LoVo (cell line): ENCODE measurements at places on chromosomes 5 and 9.

GRCh38 chr5:76084496-76085242 lies 1.5 kb downstream of the SV2C start:
- DNase-seq = no peak

- DNase-seq = no peak
These were observed 389.2 kb downstream of the MAT2B start for GRCh38 chr5:163894645-163895044.

DNA sequence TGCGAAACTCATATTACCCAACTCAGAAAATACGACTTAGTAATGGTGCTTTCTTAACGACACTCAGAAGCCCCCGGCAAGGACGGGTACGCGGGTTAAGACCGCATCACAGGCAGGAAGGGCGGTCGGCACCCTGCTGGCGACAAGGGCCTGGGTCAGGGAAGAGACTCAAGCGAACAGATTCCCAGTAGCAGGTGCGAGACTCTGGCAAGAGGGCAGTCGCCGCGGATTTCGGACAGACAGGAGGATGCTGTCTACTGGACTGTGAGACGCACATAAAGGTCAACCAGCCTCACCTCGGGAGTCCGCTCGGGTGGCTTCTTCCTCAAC lies 398 bp downstream of the RAPGEF6 start:
- DNase-seq = peak; percentile 63

DNA sequence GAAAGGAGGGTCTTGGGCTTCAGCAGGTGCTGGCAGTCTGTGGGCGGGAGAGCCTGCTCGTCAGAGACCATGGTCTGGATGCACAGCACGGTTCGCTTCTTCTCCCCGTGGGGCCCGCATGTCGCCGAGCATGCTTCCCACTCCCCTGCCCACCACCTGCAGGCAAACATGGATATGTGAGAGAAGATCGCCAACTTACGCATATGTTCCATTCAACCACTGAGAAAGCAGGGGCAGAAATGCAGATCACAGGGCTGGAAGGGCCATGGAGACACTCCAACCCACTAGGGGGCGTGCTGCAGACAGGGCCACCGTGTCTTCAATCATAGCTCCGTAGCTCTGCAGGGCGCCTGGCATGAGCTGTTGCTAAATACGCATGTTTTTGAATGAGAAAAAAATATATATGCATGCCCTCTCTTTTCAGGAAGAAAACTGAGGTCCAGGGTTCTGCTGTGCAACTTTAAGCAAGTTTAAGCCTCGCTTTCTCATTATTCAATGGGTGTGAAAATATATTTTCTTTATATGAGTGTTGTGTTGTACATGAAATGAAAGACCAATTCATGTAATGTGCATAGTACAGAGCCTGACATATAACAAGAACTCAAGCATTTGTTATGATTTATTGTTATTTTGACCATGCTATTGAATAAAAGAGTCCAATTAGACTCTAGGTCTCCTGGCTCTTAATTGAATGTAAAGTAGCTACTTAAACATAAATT lies 148.0 kb downstream of the TARS1 start:
- DNase-seq = no peak

- DNase-seq = no peak
These were observed 77.5 kb upstream of the CAST start for GRCh38 chr5:96584712-96585111.

GRCh38 chr5:155282503-155283107 lies 269.1 kb downstream of the KIF4B start:
- no peak for DNase-seq

- no peak for DNase-seq
These were observed 371.6 kb upstream of the CCNH start for GRCh38 chr5:87784311-87784710.

DNA sequence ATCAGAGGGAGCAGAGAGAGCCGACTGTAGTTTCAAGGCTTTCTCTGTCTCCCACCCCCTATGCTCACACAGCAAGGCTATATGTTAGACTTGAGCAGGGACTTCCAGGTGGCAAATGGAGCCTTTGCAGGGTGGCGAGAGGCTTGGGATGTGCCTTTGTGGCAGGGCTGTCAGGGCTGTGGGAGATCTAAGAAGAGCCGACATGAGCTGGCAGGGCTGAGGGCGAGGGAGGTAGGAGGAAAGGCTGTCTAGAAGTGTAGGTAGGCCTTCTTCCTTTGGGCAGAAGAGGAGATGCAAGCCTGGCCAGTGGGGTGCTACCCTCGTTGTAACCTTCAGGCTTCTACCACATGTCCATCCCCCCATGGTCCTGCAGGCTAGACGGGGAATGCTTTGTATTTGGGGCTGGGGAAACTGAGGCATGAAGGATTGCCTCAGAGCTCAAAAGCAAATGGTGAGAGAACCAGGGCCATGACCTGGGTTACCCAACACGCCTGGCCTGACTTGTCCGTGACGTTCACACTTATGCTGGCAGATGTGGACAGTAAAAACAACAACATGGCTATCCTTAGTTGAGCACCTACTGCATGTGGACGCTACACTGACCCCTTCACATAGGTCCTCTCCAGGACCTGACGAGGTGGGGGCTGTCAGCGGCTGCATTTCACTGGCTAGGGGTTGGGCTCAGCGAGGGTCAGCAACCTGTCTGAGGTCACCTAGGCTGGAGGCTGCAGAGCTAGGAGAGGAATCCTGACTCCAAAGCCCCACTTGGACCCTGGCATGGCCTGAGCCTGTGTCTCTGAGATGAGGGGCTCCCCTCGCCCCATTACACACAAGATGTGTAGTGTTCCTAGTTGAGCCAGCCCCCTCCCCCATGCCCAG lies 15.3 kb downstream of the CXXC5 start:
- no peak for DNase-seq

DNA sequence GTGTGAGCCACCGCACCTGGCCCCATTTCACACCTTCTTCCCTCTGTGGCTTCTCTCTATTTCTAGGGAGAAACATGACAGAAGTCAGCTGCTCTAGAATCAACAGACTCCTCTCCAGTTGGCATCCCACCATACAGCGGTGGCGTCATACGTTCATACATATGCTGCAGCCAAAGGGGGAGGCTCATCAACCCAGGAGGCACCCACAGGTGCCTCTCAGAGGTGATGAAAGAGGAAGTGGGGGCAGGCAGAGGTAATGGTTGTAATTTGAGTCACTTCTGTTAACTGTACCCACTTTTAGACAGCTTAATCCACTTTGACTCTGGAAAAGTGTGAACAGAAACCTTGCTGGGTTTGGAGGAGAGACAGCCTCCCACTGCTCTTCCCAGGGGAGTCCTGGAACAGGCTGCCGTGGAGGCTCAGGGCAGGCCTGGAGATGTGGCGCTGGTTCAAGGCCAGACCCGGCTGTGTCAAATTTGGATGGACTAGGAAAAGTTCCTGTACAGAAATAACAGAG lies 47.3 kb upstream of the SUB1 start:
- no peak for DNase-seq

DNA sequence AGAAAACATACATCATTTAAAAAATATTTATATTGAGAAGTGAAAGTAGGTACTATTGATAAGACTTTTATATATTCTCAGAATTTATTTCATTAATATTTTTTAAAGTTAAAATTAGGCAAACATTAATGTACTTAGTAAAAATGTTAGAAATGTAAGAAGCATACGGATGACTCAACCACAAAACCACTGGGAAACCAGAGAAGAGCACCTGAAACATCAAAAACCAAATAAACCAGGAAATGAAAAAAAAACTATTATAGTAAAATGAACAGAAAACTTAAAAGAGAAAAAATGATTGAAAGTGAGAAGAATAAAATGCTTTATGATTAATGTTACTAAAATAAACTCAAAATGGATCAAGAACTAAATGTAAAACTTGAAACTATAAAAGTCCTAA lies 233.2 kb upstream of the DAB2 start:
- no peak for DNase-seq

DNA sequence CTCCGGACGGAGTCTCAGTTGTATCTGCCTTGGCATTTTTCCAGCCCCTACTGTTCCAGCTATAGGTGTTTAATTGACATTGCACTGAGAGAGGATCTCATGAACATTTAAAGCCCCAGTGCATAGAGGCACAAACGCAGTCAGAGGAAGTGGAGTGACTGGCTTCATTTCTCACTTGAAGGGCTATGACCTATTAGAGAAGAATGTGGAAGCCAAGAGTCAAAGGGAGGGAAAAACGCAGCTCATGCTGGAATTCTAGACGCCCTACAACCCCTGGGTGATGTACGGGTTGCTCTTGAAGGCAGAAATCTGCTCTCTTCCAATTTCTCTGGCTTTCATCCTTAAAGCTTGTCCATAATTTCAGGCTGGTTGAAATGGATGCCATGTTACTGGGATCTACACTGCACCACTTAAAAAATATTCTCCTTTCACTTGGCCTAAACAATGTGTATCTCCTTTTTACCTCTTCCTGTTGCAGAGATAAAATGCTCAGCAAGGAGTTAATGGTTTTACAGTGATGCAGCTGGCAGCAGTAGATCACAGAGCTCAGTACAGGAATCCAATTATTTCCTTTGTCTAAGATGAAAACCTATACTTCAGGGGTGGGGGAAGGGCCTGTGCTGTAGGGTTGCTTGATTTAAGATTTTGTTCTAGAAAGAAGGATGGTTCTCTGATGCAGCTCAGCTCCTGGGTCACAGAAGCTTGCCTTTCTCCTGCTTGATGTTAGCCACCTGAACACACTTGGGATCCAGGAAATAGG lies 61.8 kb upstream of the MAMDC2 start:
- DNase-seq = no peak

DNA sequence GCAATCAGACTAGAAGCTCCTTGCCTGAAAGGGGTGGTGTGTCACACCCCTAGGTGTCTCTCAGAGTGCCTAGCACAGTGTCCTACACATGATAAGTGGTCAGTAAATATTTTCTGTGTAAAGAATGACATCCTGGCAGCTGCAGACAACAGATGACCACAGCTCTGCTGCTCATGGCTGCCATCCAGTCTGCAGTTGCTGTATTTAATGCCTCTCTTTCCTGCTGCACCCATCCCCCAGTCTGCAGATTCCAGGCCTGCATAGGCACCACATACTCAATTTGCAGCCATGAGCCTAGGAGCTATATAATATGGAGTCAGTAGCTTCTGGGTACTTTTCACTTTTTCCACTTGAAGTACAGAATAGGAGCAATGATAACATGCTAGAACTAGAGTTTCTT lies 94.9 kb upstream of the NR4A3 start:
- DNase-seq = no peak

DNA sequence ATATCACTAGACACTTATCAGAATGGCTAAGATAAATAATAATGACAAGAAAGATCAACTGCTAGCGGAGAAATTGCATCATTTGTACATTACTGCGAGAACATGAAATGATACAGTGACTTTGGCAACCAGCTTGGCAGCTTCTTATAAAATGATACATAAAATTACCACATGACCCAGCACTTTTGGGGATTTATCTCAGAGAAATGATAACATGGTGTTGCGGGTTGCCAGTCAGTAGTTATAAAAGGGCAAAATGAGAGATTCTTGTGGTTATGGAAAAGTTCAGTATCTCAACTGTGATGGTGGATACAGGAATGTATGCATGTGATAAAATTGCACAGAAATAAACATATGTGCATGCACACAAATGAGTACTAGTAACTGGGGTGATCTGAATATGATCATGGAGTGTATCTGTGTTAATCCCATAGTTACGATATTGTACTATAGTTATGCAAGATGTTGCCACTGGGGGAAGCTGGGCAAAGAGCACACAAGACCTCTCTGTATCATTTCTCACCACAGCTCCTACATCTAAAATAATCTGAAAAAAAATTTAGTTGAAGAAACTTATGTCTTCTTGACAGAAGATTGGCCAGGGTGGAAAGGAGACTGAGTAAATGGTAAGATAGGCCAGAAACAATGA lies 128.9 kb downstream of the NXNL2 start:
- no peak for DNase-seq

- no peak for DNase-seq
These were observed 32.6 kb downstream of the TTLL11 start for GRCh38 chr9:122060481-122060880.

DNA sequence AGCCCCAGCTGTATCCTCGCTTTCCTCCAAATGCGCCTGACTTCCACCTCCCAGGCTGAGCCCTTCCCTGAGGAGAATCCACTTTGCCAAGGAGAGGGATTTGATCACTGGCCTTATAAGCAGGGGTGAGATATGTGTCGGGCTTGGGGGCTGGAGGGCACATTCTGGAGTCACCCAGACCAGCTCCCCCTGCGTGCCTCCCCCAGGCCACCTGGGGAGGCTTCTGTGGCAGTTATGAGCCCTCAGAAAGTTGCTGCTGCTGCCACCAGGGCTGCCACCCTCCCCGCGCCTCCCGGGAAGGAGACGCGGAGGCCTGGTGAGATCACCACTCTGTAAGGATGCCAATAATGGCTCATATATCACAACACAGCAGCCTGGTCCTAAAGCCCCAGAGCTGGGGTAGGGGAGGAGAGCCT lies 211.5 kb downstream of the PAPPA start:
- DNase-seq = no peak

- peak; percentile 44 for DNase-seq
These were observed 88.6 kb upstream of the CDKN2B start for GRCh38 chr9:22097707-22098106.

GRCh38 chr9:89212171-89212570 lies 33.6 kb upstream of the SHC3 start:
- DNase-seq = no peak

GRCh38 chr9:136148766-136149165 lies 30.1 kb upstream of the TMEM250 start:
- no peak for DNase-seq

- DNase-seq = no peak
These were observed 86.9 kb upstream of the TTC23L start for GRCh38 chr5:34751807-34752736.

DNA sequence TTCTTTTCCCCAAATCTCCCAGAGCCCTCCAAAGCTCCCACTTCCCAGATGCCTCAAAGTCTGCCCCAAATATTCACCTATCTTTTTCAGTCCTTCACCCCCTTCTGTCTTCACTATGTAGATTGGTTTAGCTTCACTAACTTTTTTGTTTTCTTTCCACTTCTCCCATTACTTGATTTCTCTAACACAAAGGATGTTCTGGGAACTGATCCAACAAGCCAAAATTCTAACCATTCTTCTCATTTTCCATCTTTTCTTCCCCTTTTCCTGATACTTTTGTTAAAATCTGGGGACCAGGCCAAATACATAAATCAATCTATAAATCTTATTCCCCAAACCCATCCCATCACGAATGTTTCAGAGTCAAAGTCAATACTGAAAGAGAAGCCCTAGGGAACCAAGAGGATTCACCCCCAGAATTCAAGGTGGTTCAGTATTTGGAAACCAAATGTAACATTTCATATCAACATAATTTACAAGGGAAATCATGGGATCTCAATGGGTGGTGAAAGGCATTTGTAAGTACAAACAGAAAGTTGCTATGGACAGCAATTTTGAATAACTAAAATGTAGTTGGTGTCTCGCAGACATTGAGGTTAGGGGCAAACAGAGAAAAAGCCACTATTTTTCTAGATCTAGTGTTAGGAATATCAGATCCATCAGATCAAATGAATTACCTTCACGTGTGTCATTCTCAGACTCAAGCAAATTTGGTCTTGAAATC lies 35.3 kb downstream of the APTX start:
- no peak for DNase-seq

GRCh38 chr5:9382522-9382921 lies 163.4 kb downstream of the SEMA5A start:
- DNase-seq = no peak

- DNase-seq = peak; percentile 14
These were observed 31.7 kb upstream of the CDH6 start for GRCh38 chr5:31161781-31162181.
